Muscle of back (tissue), 13 donors: ENCODE measurements at places on chromosomes 6 and 20. TPM values are rescaled to one million over a fixed set of nuclear protein-coding genes. Genes with fewer than 3 reads are reported as not detected.

CFAP206 gene
- not detected for polyA plus RNA-seq

C6orf141 gene
- 1.3 TPM for polyA plus RNA-seq

TRDN gene
- polyA plus RNA-seq: 245 TPM

CRISP3 gene
- 0.09 TPM for polyA plus RNA-seq

C6orf15 gene
- not detected for polyA plus RNA-seq

HTR1B gene
- not detected for polyA plus RNA-seq

ECT2L gene
- 0.22 TPM for polyA plus RNA-seq

RSPH9 gene
- 0.28 TPM for polyA plus RNA-seq

FERMT1 gene
- 0.31 TPM for polyA plus RNA-seq

ANKEF1 gene
- 1.8 TPM for polyA plus RNA-seq

DNA sequence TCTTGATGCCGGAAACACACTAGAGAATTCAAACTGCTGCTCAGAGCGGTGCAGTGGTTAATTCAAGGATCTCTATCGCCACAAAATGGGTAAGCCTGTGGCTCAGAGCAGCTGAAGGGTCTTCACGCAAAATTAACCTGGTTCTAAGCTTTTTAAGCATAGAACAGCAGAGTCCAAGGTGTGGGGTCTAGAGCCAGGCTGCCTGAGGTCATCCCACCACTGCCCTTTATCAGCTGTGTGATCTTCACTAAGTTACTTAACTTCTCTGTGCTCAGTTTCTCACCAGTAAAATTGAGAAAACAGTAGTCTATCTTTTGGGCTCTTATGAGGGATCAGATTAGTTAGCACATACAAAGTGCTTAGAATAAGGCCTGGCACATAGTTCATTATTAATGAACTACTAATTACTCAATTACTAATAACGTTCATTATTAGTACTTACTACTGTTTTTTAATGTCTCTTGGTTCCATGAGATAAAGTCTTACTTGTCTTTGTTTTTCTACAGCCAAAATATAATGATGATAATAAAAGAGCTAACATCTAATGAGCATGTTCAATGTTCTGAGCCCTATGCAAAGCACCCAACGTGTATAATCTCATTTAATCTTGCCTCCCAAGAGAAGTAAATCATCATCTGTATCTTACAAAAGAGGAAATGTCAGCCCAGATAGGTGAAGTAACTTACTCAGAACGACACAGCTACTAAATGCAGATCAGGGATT is 92.9 kb downstream of the NFATC2 start:
- DNase-seq: no peak

- no peak for DNase-seq
Observed at GRCh38 chr20:47887064-47887463, 101.8 kb upstream of the SULF2 start.

- DNase-seq: no peak
Observed at GRCh38 chr6:116550796-116551195, 2.8 kb upstream of the CALHM4 start.

DNA sequence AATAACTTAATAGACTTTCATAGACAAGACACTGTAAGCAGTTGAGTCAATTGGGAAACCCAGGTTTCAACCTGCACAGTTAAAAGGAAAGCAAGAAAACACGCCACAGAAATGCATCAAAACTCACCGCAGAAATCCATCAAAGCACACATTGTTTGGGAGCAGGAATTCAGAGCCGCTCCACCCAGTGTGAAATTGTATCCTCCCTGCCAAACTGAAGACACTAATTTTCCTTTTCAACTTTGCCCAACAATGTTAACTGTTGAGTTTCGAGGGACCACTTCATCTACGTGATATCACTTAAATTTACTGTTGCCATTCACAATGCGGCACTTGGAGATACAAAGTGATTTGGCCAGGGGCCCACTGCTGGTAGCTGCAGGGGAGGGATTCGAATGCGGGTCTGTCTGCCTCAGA is 92.7 kb downstream of the DACT2 start:
- peak; percentile 79 for DNase-seq

DNA sequence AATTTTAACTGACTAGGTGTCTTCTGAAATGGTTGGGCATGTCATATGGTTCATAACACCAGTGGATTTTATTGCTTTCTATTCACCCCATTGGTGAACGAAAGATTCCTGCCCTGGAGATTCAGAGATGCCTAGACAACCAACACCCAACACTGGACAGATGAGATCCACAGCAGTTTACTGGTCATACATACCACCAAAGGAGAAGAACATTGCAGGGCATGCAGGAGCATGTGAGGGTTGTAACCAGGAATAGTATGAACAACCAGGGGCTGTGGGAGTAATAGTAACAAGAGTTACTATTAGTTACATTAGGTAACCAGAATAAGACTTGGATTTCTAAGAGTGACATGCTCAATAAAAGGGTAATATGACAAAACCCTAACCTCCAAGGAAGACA is 77.8 kb upstream of the FABP7 start:
- no peak for DNase-seq

- no peak for DNase-seq
Observed at GRCh38 chr6:116019428-116019827, 41.3 kb downstream of the FRK start.

DNA sequence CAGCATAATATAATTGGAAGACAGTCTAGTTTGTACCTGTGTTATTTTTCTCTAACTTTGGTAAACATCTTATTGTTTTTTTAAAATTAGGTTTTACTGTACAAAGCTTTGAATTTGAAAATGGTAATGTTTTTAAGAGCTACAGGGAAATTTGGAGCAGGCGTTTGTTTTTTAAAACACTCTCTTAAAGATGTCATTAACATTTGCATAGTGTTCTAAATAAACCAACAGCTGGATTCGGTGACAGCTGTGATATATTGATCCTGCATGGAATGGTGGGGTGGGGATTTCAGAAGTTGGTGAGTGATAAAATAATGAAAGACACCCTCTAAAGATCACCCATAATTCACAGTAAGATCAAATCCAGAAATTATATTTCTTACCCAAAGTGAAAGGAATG is 97.9 kb upstream of the PRL start:
- DNase-seq: no peak

GRCh38 chr6:12458558-12458957 is 168.4 kb downstream of the EDN1 start:
- DNase-seq: no peak

DNA sequence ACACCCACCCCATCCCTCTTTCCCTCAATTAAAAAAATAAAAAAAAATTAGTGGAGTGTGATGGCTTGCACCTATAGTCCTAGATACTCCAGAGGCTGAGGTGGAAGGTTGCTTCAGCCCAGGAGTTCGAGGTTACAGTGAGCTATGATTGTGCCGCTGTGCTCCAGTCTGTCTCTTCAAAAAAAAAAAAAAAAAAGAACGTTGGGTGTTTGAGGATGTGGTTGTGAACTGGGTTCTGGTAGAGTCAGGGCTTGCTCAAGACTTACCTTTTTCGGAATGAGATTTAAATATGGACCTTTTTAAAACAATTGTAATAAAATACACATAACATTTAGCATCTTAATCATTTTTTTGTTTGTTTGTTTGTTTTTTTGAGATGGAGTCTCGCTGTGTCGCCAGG is 211.9 kb downstream of the OR2B2 start:
- DNase-seq: no peak

DNA sequence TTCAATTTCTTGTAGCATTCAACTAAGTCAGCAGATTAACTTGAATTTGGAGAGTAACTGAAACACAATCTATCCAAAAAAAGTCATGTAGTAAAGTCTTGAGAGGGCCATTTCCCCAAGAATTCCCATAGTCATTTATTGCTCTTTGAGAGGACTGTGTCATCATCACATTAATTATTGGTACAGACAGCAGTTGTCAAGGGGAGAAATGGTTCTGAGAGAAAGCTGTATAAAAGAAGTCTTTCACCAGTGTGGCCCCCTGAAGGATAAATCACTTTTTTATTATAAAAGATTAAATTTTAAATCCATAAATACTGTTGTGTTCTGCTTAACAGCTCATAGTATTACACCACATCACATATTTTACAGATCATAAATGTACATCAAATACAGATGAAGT is 111.5 kb downstream of the KHDRBS2 start:
- DNase-seq: no peak

- DNase-seq: no peak
Observed at GRCh38 chr6:169976301-169977081, 225.1 kb downstream of the ERMARD start.

- no peak for DNase-seq
Observed at GRCh38 chr20:11411765-11412164, 505.9 kb upstream of the BTBD3 start.

DNA sequence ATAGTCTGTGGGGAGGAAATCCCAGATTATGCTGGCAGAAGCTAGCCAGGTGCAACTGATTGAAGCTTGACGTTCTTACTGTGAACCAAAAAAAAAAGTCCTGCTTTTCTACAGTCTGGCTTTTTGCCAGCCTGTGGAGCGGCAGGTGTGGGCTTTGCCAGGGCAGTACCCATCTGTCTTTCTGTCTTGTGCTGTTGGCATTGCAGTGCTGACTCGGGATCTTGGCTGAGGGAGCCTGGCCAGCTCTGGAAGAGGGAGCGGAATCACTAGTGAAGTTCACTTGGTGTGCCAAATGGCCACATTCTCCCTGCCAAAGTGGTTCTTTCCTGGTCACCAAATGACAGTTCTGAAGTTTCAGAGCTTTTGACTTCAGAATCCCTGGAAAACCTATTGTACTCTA is 5.0 kb downstream of the KIF3B start:
- no peak for DNase-seq

- DNase-seq: no peak
Observed at GRCh38 chr6:113750151-113750855, 106.8 kb upstream of the MARCKS start.

DNA sequence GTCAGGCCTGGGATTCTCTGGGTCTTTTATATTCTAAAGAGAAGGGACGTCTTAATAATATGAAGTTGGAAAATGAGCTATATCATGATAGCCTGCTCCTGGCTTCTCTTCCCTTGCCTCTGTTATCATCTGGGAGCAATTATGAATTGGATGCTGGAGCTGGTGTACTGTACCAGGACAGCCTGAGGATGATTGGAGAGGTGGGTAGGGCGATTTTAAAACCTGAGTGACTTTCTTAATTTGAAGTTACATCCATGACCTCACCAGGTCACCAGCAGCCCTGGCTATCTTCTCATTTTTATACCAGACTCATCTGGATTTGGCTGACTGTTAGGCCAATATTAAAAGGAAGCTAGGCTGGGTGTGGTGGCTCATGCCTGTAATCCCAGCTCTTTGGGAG is 317.6 kb downstream of the CLIC5 start:
- DNase-seq: no peak

GRCh38 chr20:21505810-21506530 is 7.9 kb downstream of the NKX2-2 start:
- peak; percentile 56 for DNase-seq
